Stimulated activated CD8-positive, alpha-beta memory T cell treated with anti-CD3 and anti-CD28 coated beads, Interleukin-4, amount 100 ng/mL, for 48 hours (primary cell): ENCODE measurements at places on chromosomes 12 and 14.
A peak's percentile ranks its signal among the peaks of the same experiment; 100 is the strongest.

- DNase-seq: no peak
Observed at GRCh38 chr14:74405663-74406062, 20.3 kb downstream of the SYNDIG1L start.

DNA sequence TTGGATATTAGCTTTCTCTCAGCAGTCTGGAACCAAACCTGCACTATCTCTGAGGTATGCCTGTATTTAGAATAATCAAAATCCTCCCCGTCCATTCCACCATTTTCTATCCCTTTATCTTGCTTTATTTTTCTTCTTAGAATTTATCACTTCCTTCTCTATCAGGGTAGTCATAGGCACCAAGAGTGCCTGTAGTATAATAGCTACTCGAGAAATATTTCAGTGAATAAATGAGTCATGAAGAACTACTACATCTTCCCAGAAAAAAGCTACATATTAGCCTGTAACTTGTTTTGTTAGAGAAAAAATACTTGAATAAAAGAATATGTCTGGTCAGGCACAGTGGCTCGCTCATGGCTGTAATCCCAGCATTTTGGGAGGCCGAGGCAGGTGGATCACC is 4.3 kb downstream of the SLC2A14 start:
- DNase-seq: no peak

DNA sequence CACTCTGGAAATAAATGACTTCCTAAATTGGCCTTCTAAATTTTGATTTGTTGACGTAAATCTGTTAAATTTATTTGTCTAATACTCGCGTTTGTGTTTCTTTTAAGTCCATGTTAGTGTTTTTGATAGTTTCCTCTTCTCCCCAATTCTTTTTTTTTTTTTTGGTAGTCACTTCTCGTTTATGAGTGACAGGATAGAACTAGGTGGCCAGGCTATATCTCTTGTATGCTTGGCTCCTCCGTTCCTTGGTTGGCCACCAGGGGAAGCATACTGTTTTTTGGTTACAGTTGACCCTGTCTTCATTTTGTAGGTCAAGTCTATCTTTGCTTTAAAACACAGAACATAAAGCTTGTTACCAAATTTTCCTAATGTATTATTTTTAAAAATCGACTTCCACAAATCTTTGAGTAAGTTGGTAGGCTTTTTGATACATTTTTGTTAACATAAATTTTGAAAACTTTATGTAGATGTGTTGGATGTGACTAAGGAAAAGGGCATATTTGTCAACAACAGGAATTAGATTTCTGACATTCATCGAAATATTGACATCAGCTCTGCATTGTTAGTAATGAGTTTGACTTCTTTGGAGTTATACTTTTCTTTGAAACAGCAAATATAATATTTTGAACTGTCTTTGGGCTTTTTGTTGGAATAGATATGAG is 2.2 kb downstream of the RCOR1 start:
- DNase-seq: peak; percentile 76

DNA sequence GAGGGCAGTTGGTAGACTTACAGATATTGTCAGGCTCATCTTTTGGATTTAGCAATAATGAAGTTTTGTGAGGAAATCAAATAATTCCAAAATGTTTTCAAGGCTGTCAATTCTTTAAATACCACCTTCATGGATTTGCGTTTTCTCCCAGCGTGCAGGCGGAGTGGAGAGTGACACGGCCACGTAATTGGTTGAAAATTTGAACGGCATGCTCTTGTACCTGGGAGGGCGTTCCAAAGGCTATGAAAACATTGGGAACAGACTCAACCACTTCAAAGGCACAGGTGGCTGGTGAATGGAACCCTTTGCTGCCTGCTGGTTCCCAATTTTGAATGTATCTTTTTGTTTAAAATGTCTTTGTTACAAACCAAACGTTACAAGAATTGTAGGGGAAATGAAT is 12.4 kb downstream of the SMIM41 start:
- no peak for DNase-seq

DNA sequence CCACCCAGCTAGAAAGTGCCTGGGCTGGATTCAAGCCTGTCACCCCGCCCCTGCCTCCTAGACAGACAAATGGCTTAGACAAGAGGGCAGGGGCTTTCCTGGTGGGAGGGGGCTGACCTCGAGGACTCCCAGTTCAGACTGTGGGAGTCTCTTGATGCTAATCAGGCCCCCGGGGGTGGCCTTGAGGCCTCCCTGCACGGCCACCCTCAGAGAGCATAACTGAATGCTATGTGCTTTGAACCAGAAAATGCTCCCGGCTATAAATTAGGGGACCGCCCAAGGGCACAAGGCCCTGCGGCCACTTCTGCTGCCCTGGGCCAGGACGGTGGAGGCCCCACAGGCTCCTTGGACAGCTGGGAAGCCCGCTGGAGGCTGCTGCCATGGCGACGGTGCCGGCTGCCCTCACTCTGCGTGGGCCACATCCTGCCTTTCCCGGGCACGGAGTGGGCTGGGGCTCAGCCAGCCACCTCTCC is 111.0 kb upstream of the NCOR2 start:
- no peak for DNase-seq

DNA sequence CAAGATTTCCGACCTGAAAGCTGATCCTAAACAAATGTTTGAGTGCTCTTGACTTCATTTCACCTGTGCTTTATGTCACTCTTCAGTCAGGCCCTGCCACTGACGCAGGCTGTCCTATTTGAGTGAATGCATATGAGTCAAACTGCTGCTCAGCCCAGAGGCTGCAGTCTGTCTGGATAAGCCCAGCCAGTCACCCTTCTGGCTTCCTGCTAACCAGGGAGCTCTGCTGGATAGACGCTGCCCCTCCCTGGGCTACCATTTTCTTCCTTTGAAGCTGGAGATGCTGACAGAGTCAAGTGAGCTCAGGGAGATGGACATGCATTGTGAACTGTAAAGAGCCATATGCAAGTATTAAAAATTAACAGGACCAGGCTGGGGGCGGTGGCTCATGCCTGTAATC is 5.1 kb upstream of the TUNAR start:
- no peak for DNase-seq

GRCh38 chr12:12788675-12789368 is 3.4 kb downstream of the APOLD1 start:
- DNase-seq: peak; percentile 72

DNA sequence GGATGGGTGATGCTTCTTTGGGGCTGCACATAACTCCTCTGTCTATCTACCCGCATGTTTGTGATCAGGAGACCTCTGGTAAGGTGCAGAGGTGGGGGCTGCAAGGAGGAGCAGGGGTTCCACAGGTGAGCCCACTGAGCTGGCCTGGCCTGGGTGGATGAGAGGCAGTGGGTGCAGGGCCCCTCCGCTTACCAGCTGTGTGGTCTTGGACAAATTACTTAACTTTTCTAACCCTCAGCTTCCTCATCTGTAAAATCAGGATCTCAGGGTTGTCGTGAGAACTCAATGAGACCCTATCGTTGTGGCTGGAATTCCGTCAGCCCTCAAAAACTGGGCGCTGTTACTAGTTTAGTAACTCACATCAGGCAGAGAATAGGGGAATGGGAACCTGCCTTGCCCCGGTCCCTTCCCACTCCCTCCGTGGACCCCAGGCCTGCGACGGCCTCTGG is 7.5 kb downstream of the PTPN6 start:
- DNase-seq: no peak

DNA sequence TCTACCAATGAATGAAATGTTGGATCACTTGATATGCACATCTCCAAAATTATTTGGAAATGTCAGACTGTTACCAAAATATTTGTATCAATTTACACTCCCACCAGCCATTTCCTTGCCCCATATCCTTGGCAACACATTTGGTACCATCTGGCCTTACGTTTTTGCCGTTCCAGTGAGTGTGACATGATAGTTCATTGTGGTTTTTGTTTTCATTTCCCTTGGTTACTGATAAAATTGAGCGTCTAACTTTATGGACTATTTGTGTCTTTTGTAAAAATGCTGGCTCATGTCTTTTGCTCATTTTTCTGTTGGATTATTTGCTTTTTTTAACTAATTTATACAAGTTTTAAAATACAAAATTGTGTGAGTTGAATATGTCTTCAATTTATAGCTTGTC is 11.0 kb downstream of the KLHDC1 start:
- DNase-seq: no peak

- no peak for DNase-seq
Observed at GRCh38 chr14:99475179-99475578, 5.5 kb downstream of the SETD3 start.

GRCh38 chr12:50059440-50060119 is 2.2 kb downstream of the ASIC1 start:
- peak; percentile 76 for DNase-seq
